Effector CD8-positive, alpha-beta T cell (primary cell): ENCODE measurements at places on chromosomes 3 and 15.

DNA sequence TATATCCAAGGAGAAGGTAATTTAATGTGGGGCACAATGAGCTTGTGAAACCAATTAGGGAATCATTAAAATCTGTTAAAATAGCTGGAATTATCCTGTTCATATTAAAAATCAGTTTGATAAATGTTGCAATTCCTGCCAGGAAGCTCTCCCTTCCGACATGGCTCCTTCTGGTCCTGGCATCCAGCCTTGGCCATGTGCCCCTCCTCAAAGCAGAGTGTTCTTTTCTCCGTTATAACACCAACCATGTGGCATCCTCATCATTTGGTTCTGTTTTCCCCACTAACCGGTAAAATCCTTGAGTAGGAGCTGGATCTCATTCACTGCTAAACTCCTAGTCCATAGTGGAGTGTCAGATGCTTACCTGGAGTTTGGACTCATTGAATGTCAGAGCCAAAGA lies 127.2 kb downstream of the ARNT2 start:
- DNase-seq, result no peak

DNA sequence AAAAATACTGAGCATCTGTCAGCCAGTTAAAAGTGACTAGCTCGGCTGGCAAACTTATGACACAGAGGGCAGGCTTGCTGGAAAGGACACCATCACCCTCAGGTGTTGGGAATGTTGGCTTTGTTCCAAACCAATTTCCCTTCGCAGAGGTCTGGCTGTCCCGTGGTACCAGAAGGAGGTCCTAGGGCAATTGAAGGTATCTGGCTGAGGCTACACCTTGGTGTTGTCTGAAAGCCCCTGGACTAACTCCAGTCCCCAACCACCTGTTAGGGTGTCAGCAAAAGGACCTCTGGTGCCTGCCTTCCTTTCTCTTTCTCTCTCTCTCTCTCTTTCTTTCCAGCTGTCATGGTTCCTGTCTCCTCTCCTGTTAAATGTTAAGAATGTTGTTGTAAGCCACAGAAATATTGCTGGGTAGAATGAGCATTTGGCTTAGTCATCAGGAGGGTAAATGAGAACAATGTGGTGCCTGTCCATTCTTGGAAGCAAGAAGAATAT lies 12.5 kb downstream of the PRR20G start:
- no peak for DNase-seq

DNA sequence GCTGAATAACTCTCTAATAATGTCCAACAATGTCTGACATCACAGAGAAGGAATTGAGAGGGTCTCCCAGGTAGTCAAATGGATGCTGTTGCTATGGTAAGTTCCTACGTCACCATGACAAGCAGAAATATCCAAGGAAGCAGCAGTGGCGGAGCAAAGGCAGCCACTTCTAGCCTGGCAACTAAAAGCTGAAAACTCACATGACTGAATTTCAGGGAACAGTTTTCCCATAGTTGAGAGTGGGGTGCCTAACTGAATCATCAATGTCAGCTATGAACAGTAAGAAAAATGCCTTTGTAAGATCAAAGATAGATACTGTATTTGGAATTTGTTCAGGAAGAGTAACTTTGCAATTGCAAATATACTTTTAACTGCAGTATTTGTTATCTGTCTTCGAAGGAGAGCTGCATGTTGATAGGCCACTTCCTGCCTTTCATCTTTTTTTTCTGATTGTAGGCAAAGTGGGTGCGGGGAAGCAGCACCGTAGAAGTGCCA lies 161.7 kb downstream of the BBX start:
- DNase-seq, result no peak

GRCh38 chr3:150256318-150256717 lies 151.8 kb upstream of the TSC22D2 start:
- DNase-seq, result no peak

DNA sequence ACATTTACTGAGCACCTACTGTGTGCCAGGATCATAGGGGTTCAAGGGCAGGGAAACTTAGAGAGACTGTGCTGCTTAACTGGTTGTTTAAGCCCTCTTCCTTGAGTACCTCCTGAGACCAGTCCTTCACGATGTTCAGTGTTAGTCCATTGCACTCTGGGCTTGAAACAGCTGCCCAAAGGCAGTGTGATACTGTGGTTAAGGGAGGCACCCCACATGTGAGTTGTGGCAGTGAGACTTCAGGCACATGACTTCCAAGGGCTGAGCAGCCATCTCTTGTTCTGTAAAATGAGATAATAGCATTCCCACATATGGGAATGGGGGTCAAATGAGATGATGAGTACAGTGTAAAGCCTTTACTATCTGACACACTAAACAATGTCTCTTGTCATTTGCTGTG lies 75.1 kb downstream of the LINGO1 start:
- DNase-seq, result no peak

DNA sequence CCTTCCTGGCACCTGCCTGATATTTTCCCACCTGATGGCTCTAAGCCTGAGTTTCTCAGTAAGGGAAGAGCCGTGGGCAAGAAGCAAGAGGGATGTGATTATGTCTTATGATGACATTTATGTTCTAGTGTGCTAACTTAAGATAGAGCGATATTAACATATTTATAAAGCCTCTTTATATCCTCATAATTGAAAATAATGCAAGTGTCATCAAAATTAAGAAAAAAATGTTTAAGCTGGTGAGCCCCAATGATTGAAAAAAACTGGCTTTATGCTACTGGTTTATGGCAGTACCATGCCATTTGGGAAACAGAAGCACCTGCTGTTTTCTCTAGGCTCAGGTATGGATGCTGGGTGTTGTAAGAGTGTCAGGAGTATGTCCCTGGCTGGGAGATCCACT lies 431.5 kb upstream of the TPM1 start:
- DNase-seq, result no peak

DNA sequence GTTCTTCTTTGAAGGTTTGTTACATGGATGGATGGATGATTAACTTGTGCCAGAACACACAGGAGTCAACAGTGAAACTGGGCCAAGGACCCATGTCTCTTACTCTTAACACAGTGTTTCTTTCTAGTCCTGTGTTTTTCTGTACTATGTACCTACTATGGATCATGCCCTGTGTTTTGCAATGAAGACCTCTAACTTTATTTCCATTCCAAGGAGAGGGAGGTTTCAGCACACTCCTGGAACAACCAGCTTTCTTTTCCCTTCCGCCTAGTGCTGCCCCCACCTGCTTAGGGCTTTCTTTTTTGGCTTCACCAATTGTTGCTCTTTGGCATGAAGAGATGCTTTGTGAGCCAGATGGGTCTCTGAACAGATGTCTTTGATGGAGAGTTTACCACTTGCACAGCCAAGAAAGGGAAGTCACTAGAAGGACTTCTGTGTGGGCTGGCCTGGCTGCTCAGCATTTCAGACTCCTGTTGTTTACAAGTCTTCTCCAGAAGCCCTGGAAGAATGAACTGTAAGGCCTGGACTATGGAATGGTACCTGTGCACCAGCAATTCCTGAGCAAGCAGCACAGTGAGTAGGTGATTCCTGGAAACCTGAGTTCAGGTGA lies 44.5 kb downstream of the SNAPC5 start:
- DNase-seq, result no peak

- no peak for DNase-seq
These were observed 227.6 kb downstream of the KLF13 start for GRCh38 chr15:31554261-31554660.

- no peak for DNase-seq
These were observed 35.7 kb downstream of the DNASE1L3 start for GRCh38 chr3:58175187-58175436.
